ENCODE measurements at places on chromosomes 4 and X. TPM values are rescaled to one million over a fixed set of nuclear protein-coding genes. Genes with fewer than 3 reads are reported as not detected.

Gene ZMAT1
- 33.1 TPM for total RNA-seq

Gene SHROOM3
- 32.4 TPM for total RNA-seq

Gene PGAM4
- total RNA-seq = not detected

Gene MPC1L
- not detected for total RNA-seq

Gene GSPT2
- total RNA-seq = 6.1 TPM

Gene AMBN
- total RNA-seq = not detected

Gene KLB
- 2.5 TPM for total RNA-seq

Gene SPARCL1
- 741 TPM for total RNA-seq

Gene KIT
- 1.5 TPM for total RNA-seq

Gene MAGEC2
- not detected for total RNA-seq

Gene CSAG3
- not detected for total RNA-seq

Gene MAGEA11
- not detected for total RNA-seq

Gene ATP1B4
- total RNA-seq = not detected

Gene NAP1L3
- 2.7 TPM for total RNA-seq
